Stimulated activated CD4-positive, alpha-beta T cell treated with anti-CD3 and anti-CD28 coated beads, Interleukin-2, amount 100 ng/mL, for 48 hours (primary cell): ENCODE measurements at places on chromosomes 3 and 15.

DNA sequence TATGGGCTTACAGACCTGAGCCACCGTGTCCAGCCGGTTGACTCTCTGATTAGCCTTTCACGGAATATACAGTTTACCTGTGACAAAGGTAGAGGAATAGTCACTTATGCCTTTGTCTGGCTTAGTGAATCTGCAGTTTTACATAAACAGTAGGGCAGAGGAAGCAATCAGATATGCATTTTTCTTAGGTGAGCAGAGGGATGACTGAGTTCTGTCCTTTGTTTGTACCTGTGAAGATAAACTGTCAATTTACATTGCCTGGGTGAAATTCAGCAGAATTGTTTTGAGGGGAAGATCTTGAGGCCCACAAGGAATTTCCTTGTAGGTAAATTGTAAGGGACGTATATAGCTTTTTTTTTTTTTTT, 10.8 kb downstream of the EDEM1 start:
- DNase-seq: no peak

DNA sequence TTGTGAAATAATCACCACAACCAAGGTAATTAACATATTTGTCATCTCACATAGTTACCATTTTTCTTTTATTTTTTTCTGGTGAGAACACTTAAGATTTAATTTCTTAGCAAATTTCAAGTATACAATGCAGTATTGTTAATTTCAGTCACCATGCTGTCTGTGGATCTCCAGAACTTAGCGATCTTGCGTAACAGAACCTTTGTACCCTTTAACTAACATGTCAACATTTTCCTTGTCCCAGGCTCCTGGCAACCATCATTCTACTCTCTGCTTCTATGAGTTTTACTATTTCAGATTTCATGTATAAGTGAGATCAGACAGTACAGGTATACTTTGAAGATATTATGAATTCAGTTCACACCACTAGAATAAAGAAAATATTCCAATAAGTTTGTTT, 154.4 kb downstream of the KCNAB1 start:
- no peak for DNase-seq

- no peak for DNase-seq
Observed at GRCh38 chr3:117790235-117790987, 1080.8 kb downstream of the TUSC7 start.

DNA sequence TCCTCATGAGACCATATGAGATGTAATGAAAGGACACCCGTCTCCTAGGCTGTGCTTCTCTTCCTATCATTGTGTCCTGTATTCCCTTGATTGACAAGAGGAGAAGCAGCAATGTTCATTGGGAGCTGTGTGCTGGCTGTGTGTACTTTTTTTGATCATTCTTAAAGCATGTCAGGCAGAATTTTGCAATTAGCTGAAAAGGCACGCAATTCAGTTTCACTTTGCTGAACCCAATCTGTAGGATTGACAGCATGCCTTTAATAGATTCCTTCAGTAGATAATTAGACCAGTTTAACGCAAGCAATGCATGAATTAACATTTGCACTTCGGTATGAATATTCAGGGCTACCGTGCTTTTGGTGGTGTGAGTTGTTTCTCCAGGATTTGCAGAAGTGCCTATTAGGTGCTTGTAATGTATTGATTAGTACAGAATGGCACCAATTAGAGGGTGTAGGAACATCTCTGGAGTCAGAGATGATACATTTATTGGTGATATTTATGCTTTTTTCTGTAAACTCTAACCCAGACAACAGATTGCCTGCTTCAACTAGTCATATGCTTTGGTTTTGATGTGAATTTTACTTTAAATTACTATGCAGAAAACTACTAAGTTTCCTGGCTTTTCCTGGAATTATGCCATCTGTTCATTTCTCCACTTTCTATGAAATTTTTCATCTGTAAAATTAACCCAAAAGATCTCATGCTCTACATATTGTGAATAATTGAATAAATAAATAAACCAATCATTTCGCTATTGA, 114.3 kb downstream of the NSUN3 start:
- no peak for DNase-seq

GRCh38 chr15:23869396-23869795, 182.3 kb upstream of the NDN start:
- DNase-seq: no peak

GRCh38 chr15:60070838-60071493, 66.9 kb downstream of the FOXB1 start:
- DNase-seq: no peak

- DNase-seq: no peak
Observed at GRCh38 chr3:111069974-111070771, 1.4 kb upstream of the NECTIN3 start.

DNA sequence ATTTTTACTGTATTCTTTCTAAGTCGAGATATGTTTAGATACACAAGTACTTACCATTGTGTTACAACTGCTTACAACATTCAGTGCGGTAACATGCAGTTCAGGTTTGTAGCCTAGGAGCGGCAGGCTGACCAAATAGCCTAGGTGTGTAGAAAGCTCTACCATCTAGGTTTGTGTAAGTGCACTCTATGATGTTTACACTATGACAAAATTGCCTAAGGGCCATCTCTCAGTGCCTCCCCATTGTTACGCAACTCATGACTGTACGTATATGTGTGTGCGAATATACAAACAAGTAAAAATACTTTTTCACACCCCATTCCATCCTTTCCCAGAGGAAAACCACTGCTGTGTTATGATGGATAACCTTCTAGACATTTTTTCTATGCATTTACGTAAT, 44.3 kb downstream of the PXYLP1 start:
- no peak for DNase-seq

DNA sequence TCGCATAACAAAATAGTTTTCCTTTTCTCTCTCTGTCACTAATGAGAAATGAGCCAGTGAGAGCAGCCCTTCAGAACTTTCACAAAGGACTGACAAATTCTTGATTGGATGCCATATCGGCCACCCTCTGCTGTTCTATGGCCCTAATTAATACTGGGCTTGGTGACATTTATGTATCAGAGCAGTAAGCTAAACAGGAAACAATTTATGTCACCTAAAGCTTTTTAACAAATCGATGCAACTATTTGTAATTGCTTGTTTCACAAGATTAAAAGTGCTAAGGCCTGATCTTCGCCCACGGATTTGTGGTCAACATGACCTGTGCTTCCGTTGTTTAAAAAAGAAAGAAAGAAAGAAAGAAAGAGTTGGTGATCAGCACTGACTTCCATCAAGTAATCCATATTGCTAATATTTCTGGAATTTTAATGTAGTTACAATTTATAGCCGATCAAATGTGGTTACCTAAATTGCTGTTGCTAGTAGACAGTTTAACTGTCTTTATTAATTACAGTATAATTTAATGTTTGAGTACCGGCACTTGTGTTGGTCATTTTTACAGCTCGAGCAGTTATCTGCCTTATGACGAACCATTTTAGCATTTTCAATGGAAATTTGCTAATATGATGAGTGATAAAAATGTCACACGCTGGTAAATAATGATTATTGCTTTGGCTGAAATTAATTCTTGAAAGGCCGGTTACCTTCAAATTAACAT, 631.3 kb downstream of the FOXP1 start:
- DNase-seq: no peak

GRCh38 chr3:103991461-103992115, 1375.1 kb upstream of the ALCAM start:
- DNase-seq: no peak

DNA sequence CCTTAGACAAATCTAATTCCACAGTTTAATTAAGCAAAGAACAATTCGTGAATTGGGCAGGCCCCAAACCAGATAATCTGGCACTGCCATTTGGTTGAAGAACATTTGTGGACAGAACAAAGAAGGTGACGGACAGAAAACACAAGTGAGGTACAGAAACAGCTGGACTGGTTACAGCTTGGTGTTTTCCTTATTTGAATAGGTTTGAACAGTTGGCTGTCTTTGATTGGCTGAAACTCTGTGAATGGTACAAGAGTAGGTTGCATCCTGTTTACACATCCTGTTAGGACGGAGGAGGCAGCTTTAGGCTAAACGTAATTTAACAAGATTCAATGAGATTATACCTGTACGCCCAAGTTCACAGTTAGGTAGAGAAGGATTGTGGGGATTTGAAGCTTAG, 114.4 kb downstream of the LPP start:
- DNase-seq: no peak

DNA sequence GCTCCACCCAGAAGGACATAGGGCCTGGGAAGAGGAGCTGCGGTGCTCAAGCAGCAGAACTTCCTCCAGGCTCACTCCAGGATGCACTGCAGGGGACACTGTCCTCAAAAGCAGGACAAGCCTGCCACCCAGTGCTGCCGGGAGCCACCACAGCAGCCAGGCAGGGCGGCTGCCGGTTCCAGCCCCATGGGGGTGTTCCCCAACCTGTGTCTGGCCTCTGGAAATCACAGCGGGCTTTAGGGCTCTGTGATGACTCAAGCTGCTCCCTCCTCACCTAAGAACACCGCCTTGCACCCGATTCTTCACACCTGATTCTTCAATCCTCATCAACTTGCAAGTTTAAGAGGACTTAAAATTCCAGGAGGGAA, 71.9 kb upstream of the SLC6A11 start:
- DNase-seq: no peak

- DNase-seq: no peak
Observed at GRCh38 chr15:60905587-60905986, 323.5 kb downstream of the RORA start.

DNA sequence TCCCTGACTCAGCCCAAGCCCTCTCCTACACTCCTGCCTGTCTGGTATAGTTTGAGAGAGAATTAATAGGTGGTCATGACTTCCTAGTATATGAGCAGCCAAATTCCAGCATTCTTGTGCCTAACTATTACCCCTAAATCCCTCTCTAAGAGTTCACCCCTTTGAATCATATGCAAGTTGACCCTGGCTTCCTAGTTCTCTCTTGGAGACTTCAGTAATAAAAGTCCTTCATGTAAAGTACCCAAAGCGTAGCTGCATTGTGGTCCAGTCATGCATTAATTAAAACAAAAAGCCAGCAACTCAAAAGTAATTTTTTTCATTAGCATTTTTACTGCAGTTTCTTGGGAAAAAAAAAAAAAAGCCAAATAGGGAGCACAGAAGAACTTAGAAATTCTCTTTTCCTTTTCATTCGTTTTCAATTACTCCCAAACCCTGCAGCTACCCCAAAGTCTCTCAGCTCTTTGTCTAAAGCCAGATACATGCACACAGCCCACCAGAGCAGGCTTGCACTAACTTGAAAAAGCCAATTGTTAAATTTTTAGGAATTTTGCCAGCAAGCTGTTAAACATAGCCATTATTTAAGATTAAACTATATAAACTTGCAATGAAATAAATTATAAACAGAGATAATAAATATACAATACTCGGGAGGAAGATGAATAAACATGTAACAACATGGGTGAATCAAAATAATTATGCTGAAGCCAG, 50.1 kb upstream of the STT3B start:
- DNase-seq: no peak

GRCh38 chr3:39021465-39022285, 30.1 kb downstream of the SCN11A start:
- DNase-seq: no peak

GRCh38 chr3:43792904-43793303, 102.2 kb downstream of the ABHD5 start:
- no peak for DNase-seq

DNA sequence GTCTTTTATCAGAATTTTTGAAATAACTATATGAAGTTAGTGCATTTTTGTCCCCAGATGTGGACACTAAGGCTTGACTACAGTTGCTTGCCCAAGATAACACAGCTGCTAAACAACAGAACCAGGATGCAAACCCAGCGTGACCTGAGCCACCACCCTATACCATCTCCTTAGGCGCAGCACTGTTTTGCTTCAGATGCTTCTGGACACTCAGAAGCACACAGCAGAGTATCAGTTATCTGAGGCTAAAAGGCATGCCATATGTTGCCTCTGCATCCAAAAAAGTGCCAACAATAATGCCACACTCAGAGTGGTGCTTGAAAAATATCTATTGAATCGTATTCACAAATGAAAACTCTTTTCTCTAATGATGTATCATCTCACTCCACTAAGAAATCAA, 24.5 kb downstream of the KCNMB2 start:
- no peak for DNase-seq

DNA sequence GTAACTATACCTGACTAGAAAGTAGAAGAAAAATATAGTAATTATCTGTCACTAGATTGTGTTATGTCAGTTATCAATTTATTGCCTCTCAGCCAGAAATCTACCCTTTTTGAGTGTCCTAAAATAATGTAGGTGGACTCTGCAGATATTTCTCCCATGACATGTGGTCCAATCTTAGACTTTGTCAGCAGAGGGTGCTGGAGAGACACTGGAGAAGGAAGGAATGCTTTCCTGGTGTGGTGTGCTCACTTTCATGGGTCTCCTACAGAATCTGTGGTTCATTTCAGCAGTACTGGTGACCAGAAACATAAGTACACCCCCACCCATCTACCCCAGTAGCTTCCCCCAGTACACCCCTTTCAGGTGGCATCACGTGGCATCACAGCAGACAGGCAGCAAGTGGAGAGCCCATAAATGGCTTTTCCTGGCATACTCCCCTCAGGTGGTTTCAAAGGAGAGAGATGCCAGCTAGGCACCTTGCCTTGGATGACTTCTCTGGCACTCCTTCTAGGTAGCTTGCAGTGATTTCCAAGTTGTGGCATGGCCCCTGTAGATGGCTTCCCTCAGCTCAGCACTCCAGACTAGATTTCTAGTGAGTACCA, 114.7 kb downstream of the GADL1 start:
- DNase-seq: no peak
